Amniotic epithelial cell (primary cell): ENCODE measurements at places on chromosomes 5 and 9.
A peak's percentile ranks its signal among the peaks of the same experiment; 100 is the strongest.

- no peak for DNase-seq
Measured at GRCh38 chr9:4857163-4857810, 64.5 kb downstream of the RCL1 start.

- no peak for DNase-seq
Measured at GRCh38 chr5:158305861-158306260, 446.9 kb upstream of the CLINT1 start.

DNA sequence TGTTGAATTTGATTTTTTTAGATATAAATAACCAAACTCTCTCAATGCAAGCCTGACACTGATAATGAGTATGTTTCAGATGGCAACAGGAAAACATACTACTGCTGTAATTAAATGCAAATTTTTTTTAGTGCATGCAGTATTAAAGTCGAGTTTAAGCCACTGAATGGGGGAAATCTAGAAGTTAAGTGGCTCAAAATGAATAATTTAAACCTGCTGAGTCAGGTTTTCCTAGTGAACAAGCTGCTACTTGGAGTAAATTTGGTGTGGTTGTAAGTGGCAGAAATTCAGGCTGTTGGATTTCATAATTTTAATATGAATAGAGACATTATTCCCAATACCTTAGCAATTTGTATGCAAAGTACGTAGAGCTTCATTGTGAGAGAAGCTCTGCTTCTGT lies 121.8 kb downstream of the SLF1 start:
- no peak for DNase-seq

- DNase-seq: no peak
Measured at GRCh38 chr5:146940295-146940694, 61.7 kb upstream of the PPP2R2B start.

DNA sequence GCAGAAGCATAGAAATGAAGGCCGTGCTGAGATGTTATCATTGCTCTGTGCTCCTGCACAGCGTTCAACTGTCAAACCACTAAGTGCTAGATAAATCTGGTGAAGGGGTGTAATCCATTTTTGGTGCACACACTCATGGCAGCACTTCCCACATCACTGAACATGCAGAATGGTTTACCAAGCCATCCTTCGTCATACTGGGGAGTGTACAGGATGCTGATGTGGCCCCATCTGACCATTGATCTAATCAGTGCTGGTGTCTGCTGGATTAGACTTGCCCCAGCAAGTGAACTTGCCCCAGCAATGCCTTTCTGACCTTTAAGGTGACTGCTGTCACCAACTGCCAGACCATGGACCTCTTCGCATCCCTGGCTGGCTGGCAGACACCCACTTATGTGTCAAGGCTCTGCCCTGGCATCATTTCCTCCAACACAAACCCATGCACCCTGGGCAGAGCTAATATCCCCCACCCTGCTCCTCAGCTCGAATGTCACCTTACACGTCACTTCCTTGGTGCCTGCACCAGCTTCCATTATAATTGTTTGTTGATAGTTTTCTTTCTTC lies 4.2 kb upstream of the SEMA4D start:
- DNase-seq: no peak

DNA sequence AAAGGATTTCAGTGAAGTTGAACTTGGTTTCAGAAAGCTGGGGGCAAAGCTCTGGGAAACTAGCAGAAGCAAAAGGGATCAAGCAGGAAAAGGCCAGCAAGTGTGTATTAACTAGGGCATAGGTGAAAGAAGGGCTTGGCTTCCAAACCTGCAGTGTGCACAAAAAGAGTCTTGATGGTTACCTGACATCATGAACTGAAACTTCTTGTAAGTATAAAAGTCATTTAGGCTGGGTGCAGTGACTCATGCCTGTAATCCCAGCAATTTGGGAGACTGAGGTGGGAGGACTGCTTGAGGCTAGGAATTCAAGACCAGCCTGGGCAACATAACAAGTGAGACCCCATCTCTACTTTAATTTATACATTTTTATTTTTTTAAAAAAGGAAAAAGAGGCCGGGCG lies 216.4 kb downstream of the EPB41L4A start:
- DNase-seq: no peak

DNA sequence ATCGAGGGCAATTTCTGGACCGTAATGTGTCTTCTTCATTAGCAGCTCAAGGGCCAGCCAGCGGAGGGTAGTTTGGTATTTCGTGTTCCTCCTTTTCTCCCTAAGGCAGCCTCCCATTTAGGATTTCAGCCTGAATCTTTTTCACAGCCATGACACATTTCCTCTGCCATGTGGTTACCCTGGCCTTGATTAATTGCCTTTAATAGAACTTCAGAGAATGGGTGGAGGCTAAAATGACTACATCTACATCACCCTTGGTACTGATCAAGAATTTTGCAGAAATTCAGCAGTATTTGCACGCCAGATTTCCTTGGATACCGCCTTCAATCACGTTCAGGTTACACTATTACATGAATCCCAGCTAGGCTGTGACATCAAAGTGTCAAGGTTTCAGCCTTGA lies 58.0 kb downstream of the ADAMTS16 start:
- peak; percentile 11 for DNase-seq

DNA sequence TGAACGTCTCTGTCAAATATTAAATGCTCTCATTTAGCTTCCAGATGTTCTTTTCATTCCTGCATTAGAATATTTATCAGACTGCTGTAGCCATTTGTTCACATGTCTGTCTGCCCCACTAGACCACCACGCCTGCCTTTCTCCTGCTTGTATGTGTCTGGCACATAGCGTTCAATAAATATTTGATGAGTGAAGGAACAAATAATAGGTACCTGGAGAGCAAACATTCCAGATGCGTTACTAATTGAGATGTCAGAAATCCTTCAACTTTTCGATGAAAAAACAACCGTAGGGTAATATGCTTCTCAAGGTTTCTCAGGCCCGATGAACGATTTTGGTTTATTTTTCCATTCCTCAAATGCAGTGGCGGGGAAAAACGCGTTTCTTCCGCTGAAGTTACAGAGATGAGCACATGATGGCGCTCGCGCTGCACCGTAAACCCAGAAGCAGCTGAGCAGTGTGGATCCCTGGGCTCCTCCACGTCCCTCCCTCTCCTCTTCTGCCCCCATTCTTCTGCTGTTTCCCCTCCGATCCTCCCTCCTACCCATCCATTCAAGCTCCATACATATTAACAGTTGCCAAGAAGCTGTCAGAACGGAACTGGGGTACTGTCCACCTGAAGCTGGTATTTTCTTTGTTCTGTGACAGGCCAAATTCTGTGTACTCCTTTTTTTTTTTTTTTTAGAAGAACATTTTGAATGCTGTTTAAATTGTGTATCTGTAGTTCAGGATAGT lies 245.4 kb downstream of the MPDZ start:
- DNase-seq: peak; percentile 58

- DNase-seq: no peak
Measured at GRCh38 chr5:92640340-92640739, 940.7 kb downstream of the NR2F1-AS1 start.

DNA sequence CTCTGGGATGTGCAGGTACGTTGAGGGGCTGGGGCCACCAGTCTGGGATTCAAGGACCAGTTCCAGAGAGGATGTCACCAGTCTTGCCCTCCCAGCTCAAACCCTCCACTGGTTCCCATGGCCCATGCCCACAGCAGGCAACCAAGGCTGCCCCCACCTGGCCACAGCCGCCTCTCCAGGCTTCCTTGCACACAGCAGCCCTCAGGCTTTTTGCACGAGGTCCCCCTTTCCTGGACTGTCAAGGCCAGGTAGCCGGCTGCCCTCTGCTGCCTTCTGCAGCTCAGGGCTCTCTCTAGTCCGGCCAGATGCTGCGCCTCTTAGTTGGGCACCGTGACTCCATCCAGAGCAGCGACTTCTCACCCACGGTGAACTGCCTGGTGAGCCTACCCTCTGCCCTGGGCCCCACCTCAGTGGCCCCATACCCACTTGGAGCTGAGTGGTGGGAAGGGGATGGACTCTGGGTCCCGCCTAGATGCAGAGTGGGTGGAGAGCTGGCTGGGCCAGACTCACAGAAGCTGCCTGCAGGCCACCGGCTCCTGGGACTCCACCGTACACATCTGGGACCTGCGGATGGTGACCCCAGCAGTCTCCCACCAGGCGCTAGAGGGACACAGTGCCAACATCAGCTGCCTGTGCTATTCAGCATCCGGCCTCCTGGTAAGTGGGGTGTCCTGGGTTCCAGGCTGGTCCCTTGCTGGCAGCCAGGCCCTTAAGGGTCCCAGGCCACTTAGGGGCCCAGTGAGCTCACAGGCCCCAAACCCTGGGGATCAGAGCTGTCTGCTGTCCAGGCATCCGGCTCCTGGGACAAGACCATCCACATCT lies 2.9 kb downstream of the WDR38 start:
- DNase-seq: no peak

DNA sequence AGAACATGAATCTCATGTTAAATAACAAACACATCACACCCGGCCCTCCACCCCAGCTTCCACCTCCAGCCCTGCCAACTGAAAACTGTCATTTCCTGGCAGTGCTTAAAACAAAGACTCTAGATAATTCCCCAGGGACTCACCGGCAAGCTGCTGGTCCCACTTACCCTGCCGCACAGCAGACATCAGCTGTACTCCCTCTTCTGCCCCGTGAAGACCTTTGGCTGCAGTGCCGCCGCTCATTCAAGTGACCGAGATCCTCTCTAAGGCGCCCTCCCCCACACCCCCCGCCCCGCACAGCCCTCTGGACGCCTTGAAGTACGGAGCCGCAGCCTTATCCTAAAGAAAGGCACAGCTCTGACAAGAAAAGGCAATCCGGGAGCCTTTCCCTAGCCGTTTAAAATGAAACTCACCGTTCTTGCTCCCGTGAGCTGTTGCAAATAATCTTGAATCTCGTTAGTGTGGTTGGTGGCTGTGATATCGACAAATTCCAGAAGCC lies 434 bp downstream of the GLRX start:
- peak; percentile 29 for DNase-seq

GRCh38 chr9:87327575-87328125 lies 170.0 kb upstream of the DAPK1 start:
- DNase-seq: peak; percentile 34

GRCh38 chr9:29449306-29449705 lies 1876.0 kb upstream of the C9orf72 start:
- DNase-seq: no peak

DNA sequence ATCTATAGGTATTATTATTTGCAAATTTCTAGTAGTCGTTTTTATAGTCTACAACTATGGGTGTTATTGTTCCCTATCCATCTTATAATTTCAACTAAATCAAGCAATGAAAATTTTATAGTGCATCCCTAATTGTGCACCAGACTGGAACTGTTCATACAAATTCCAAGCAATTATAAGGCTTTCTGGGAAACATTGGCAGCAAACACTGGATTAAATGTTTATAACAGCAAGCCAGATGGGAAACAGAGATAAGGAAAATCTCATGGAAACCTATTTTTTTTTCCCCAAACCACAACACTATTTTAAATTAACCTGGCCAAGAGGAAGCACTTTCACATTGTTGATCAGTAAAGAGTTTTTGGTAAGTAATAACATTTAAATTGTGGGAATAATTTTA lies 524.3 kb downstream of the RASEF start:
- DNase-seq: no peak

- DNase-seq: peak; percentile 20
Measured at GRCh38 chr5:140694276-140694675, 3.0 kb downstream of the HARS2 start.

DNA sequence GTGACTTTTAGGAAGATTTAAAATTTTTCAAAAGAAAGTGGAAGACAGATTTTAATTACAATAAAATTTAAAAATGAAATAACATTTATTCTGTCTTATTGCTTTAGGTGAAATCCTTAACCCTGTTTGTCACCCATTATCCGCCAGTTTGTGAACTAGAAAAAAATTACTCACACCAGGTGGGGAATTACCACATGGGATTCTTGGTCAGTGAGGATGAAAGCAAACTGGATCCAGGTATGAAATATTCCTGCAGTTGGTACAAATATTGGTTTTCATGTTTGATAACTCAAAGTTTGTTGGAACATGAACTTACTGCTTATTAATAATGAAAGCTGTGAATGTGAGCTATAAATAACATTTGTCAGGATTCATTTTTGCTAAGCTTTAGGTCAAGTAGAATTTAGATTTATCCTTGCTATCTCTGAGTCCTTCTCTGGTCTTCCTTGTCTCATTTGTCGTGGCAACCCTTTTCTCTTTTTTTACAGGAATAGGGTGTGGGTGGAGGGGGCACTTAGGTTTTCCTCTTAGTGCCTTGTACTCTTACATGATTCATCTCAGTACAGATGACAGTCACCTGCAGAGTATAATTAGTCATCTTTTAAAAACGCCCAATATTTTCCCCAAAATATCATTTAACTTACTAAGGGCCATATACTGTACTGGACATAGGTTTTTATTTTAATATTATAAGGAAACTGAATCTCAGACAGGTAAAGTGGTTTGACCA lies 95.3 kb upstream of the RASGRF2 start:
- no peak for DNase-seq

DNA sequence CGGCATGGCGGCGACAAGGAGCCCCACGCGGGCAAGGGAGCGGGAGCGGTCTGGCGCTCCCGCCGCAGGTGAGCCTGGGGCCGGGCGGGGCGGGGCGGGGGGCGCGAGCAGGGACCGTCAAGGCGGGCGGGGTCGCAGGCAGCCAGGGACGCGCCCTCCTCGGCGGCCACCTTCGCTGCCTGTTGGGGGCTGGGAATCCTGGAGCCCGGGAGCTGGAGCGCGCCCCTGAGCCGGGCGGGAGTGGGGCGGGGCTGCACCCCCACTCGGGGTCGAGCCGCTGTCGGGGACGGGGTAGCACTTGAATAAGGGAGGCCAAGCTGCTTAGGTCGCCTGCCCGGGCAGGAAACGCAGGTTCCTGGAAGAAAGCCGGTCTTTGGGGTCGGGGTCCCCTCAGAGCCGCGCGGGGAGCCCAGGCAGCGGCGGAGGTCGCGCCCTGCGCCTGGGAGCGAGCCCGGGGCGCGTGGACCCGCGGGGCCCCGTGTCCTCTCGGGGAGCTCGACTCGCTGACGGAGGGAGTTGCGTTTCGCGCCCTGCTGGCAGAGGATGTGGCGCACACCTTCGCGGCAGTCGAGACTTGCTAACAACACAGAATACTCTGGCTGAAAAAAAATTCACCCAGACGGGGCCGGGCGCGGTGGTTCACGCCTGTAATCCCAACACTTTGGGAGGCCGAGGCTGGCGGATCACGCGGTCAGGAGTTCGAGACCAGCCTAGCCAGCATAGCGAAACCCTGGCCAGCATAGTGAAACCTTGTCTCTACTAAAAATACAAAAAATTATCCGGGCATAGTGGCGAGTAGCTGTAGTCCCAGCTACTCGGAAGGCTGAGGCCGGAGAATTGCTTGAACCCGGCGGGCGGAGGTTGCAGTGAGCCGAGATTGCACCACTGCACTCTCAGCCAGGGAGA lies 552 bp downstream of the OTULINL start:
- no peak for DNase-seq

DNA sequence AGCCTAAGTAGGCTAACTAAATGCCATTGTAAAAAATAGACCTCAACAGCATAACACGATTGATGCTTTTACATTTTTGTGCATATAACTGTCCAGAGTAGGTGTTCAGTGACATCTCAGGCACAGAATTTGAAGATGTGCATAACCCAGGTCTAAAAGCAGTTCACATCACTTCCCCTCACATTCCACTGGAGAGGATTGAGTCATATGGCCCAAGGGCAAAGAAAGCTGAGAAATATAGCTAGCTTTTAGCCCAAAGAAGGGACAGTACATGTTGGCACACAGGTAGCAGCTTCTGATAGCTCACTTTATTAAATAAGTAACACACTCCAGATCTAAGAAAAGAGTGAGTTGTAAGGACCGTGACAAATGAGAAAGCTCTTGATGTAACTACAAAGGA lies 2259.5 kb upstream of the WWC1 start:
- no peak for DNase-seq
